Activated CD4-positive, CD25-positive, alpha-beta regulatory T cell (primary cell): ENCODE measurements at places on chromosomes 11 and 22.

- no peak for DNase-seq
These were observed 60.5 kb downstream of the CEP164 start for GRCh38 chr11:117387992-117388755.

GRCh38 chr11:45301537-45302246 lies 15.6 kb upstream of the SYT13 start:
- no peak for DNase-seq

DNA sequence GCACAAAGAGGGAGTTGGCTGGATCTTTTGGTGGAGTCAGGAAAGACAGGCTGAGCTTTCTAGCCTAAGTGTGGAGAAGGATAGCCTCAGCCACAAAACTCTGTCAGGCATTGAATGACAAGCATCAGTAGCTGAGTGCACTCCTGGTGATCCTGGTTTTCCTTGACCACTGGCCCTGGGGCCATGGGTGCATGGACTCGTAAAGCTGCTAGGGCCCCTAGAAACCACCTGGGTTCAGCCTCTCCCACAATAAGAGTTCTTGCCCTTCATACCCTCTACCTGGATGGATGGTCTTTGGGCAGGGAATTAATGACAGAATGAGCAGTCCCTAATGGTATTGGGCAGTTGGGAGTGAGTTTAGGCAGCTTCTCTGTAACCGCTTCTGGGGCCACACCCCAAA lies 22.9 kb downstream of the TUB start:
- DNase-seq = no peak

DNA sequence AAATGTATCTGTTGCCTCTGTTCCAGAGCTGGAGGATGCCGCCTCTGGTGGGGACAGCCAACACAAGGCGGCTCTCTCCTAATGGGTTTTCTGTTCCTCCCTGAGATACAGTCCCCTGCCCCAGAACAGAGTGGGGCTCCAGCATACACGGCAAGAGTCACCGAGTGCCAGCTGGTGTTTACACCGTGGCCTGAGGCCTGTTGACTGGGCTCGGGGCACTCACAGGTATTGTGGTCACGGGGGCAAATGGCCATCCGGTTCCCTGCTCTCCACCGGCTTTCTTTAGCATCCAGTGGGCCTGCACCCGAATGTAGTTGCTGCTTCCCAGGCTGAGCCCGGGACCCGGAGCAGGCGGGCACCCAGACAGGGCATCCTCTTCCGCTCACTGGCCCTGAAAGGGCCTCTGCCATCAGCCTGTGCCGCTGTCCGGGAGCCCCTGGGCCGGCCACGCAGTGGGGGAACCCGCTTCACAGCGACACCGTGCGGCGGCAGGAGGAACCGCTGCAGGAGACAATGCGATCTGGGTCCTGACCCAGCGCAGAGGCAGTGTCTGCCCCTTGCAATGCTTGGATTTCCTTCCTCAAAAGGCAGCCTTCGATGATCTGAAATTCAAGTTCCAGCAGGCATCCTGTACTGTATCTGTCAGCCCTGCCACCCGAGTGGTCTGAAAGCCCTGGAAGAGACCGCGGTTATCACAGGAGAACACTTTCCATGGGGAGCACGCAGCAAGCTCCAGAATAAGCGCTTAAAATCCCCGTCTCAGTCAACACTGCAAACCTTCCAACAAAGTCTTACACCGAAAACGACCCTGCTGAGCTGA lies 859 bp upstream of the KRTAP5-5 start:
- no peak for DNase-seq

DNA sequence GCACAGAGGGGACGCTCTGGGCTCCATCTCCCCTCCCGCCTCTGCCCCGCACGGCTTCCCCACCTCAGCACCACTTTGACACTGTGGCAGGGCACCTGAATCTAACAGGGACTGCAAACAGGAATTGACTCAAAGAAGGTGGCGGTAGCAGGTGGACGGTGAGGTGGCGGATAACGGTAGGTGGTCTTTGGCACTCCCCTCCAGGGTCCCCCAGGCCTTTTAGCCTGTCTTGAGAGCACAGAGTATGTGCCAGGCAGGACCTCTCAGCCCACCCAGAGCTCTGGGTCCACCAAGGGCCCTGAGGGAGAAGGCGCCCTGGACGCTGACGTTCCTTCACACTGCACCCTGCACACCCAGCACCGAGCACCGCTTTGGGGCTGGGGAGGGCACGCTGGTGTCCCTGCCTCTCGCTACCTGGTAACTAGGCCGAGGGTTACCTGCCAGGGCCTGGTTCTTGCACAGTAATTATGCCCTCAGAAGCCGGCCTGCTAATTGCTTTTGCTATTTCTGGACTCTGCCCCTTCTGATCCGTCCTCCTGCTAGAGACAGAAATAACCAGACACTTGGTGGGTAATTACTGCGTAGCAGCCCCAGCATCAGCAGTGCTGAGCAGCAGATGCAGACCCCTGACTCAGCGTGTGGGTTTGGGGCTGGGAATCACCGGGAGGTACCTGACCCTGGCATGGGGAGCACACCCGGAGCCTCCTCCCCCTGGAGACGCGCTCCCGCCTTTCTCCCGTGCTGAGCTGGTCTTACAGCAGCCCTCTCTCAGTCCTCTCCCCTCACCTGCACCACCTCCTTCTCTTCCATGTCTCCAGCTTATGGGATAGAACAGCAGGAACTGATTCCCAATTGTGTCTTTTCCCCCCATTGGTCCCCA lies 103.3 kb upstream of the B3GAT1 start:
- no peak for DNase-seq

DNA sequence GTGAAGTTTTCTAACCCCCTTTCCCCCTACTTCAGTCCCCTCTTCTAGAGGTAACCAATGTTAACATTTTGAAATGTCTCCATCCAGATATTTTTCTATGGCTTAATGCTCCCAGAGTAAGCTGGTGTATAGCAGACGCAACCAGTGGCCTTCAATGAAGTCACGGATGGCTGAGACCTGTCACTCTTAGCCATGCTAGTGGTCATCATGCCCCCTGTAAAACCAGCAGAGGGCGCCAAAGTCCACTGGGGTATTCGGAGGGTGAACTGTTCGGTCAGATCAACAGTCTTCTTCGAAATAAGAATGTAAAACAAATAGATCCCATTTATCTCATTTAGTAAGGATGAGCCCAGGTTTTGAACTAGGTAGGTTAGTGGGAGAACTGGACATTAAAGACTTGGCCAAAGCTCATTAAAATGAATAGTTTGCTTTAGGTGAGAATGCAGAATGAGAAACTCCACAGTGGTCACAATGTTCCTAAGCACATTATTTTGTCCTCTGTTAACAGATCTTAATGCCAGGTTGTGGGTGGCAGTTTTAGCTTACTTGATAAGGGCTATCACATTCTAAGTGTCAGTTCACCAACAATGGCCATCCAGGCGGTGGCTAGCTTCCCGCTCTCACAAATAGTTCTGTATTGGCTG lies 8.6 kb upstream of the MMP8 start:
- no peak for DNase-seq

GRCh38 chr22:19331975-19332374 lies 40.5 kb upstream of the CLTCL1 start:
- no peak for DNase-seq
